ENCODE measurements at places on chromosomes 12 and 14.

- DNase-seq: no peak
Measured at GRCh38 chr12:48157889-48158370, 615 bp upstream of the ASB8 start.

- no peak for DNase-seq
Measured at GRCh38 chr14:43522191-43522590, 984.9 kb downstream of the FSCB start.

GRCh38 chr12:6182279-6182898, 17.8 kb upstream of the CD9 start:
- DNase-seq: no peak

- DNase-seq: no peak
Measured at GRCh38 chr12:30144777-30145683, 361.3 kb upstream of the TMTC1 start.

DNA sequence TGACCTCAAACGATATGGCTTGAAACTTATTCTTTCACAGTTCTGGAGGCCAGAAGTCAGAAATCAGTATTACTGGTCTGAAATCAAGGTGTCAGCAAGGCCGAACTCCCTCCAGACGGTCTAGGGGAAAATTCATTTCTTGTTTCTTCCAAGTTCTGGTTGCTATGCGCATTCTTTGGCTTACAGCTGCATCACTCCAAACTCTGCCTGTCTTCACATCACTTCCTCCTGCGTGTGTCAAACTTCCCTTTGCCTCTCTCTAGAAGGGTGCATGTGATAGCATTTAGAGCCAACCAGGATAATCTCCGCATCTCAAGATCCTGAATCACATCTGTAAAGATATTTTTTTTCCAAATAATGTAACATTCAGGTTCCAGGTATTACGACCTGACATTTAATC, 62.8 kb downstream of the DENND5B start:
- no peak for DNase-seq

GRCh38 chr12:105581420-105581819, 250.9 kb downstream of the C12orf75 start:
- no peak for DNase-seq

DNA sequence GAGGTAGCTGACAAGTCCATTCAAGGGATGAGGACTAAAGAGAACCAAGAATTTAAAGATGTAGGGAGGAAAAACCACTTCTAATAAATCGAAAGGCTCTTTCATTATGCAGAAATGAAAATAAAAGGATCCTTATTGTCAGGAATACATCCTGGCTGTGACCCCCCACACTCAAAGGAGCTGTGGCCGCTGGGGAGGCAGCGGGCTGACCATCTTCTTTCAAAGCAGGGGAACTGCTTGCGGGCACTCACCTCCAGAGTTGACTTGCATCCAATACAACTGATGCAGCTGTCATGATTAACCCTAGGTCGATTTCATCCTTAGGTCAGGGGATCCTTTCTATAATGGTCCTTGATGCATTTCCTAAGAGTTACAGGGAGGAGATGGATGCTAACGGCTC, 35.3 kb downstream of the TRAFD1 start:
- DNase-seq: no peak

DNA sequence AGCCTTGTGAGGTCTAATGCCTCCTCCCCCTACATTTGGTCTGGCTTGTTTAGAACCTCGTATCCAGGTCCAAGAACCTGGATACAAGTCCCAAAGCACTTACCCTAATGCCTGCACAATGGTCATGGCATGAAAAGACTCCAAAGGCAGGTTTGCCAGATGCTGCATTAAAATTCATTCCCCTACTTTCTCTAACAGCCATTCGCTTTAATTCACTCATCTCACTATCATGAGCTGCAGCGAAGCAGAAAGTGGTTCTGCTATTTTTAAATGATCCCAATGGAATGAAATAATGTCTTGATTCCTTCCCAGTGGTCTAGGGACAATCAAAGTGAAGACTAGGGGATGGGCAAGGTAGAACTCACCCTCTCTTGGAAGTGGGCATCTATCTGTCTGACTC, 72.5 kb upstream of the MAX start:
- no peak for DNase-seq

DNA sequence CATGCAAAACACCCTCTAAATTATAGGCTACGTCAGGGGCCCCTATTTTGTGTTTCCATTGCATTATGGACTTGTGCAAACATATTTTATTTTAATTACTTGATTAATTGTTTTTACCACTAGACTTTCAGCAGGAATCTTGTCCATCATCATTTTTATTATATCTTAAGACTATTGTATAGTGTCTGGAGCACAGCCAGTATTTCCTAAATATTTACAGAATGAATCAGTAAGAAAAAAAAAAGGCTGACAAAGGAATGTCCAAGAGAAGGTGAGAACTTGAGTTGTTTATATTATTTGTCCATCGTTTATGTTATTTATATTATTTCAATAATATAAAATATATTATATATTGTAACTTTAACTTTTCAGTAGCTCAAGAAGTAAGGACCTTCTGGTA, 664.7 kb downstream of the SLC6A15 start:
- no peak for DNase-seq

DNA sequence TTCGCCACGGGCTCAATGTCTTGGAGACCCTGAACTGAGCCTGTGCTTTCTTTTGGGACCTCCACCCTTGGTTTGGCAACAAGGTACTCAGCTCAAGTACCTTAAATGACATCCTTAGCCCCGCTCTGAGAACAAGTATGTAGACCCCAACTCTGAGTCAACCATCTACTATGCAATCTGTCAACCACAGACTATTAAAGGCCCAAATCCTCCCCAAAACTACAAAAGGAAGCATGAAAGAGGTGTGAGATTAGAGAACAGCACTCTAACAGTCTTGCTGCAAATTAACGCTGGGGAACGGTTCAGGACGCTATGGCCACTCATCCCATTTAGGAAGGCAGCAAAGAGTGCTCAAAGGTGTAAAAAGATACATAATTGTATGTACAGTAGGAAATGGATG, 52.1 kb downstream of the CCDC88C start:
- DNase-seq: no peak

DNA sequence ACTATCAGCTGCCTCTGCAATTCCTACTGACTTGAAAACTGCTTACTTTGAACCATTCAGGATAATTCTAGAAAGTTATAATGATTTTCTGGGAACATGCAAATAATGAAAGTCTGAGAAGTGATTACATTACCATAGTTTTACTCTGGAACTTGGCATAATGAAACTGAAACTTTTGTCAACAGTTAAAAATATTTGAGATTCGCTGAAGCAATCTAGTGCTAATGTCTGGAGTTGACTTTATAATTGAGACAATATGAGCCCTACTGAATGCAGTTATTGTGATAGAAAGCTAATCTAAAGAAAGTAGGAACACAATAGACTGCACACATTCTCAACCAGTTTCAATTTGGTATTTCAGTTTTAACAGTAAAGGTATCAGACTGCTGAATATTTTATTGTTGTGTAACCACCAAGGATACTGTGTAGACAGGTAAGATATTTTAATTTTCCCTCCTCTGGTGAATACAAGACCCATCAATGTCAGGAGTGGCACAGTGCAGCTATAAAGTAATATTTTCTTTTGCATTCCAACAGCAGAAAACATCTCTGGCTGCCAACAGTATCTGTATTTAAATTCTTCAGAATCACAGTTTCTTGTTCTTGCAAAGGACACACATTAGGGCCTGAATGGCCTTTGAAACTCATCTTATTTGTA, 483.5 kb downstream of the ATP23 start:
- no peak for DNase-seq

DNA sequence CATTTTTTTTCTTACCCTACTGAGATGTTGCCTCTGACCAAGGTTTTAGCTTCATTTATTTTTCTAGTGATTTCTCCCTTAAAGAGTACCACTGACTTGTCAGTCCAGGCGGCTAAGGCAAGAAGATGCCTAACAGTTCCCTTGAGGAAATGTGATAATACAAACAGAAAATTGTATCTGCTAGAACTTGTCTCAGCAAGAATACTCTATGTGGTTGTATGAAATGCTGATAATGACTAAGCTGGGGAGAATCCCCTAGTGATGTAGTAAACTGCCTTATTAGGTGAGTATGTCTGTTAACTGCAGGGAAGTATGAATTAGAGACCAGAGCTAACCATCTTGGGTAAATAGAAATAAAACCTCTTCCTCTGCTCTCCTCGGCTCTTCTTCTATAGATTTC, 6.7 kb downstream of the C12orf54 start:
- peak; percentile 1 for DNase-seq

GRCh38 chr12:3003357-3003992, 44.3 kb downstream of the TEAD4 start:
- no peak for DNase-seq

- no peak for DNase-seq
Measured at GRCh38 chr12:130160711-130161231, 1.5 kb upstream of the FZD10 start.

DNA sequence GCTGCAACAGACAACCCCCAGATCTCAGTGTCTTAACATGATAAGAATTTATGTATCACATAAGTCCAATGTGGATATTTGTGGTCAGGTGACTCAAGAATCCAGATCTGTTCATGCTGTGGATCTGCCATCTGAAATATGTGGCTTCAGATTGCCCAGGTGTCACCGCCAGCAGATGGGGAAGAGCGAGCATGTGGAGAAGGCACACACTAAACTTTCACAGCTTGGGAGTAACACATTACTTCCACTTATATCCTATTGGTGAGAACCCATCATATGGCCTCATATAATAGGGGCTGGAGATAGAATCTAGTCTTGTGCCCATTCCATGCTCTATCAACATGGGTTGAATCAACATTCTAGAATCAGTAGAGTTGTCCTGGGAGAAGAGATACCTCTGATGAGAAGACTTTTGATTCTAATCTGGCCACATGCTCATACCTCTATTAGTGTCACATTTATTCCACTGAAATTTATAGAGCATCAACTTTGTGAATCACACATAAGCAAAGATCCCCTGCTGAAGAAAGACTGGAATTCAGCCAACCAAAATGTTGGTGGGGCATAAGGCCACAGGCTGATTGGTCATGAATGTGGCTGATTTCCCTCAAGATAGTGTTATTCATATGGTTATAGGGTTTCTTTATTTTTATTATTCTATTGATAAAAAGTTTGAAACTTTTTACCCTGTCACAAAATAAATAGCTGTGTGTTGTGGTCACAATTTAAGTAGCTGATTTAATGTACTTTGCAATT, 6.0 kb upstream of the CALCOCO1 start:
- peak; percentile 76 for DNase-seq

GRCh38 chr12:77686760-77687159, 143.9 kb upstream of the NAV3 start:
- peak; percentile 38 for DNase-seq

GRCh38 chr14:35222872-35223466, 69.2 kb upstream of the PSMA6 start:
- DNase-seq: no peak

DNA sequence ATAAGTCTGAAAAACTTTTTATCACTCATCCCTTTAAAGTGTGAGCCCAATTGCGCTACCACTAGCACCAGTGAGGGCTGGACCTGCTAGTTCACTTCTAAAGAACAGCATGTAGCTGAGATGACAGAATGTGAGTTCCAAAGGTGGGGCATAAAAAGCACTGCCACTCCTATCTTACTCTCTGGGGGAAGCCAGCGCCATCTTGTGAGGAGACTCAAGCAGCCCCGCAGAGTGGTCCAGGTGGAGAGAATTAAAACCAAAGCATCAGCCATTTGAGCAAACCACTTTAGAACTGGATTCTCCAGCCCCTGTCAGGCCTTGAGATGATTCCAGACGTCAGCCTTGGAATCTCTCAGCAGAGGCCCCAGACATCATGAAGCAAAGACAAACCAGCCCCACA, 39.9 kb downstream of the TMEM132D start:
- no peak for DNase-seq

- no peak for DNase-seq
Measured at GRCh38 chr14:61557262-61557661, 138.1 kb upstream of the HIF1A start.

- peak; percentile 24 for DNase-seq
Measured at GRCh38 chr14:80434574-80435321, 223.4 kb upstream of the DIO2 start.

GRCh38 chr12:88062474-88062873, 33.3 kb upstream of the C12orf50 start:
- no peak for DNase-seq

DNA sequence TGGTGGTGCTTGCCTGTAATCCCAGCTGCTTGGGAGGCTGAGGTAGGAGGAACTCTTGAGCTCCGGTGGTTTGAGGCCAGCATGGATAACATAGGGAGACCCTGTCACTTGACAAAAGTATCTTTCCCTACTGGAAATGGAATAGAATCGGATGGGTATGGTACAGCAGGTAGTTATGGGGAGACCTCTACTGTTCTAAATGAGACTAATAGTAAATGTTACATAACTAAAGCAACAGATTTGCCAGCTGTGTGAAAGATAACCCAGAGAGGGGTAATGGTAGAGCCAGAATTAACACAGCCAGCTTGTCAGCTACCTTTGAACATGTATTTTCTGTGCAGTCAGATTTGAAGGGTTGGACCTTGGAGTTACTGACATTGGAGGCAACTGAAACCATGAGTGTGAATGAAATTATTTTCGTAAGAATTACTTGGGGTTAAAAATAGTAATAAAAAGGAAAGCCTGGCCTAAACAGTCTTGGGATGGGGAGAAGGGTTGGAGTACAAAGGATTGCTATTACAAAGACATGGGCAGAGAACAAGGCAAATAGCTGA, 21.7 kb upstream of the NUP107 start:
- no peak for DNase-seq

- DNase-seq: no peak
Measured at GRCh38 chr12:27400856-27401354, 45.6 kb upstream of the SMCO2 start.

DNA sequence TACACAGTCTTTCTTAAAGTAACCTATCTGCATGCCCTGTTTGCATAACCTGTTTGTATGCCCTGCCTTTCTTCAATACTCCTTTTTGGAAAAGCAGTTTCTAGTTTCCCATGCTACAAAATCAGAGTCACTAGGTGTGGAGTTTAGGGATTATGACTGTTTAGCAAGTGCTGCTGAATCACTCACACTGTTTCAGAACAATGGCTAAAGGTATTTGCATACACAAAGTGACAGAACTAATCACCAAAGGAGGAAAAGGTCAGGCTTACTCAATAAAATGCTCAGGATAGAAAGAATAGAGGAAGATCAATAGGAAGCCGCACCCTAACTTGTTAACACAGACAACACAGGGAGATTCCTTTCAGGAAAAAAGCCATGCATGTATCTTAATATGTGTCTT, 19.4 kb downstream of the EGLN3 start:
- DNase-seq: no peak

GRCh38 chr14:100041271-100041670, 24.0 kb upstream of the EVL start:
- DNase-seq: no peak
